ENCODE measurements at places on chromosomes 11 and 22. TPM values are rescaled to one million over a fixed set of nuclear protein-coding genes. Genes with fewer than 3 reads are reported as not detected.

- no peak for DNase-seq
Measured at GRCh38 chr11:111282562-111283075, 15.7 kb upstream of the POU2AF3 start.

DNA sequence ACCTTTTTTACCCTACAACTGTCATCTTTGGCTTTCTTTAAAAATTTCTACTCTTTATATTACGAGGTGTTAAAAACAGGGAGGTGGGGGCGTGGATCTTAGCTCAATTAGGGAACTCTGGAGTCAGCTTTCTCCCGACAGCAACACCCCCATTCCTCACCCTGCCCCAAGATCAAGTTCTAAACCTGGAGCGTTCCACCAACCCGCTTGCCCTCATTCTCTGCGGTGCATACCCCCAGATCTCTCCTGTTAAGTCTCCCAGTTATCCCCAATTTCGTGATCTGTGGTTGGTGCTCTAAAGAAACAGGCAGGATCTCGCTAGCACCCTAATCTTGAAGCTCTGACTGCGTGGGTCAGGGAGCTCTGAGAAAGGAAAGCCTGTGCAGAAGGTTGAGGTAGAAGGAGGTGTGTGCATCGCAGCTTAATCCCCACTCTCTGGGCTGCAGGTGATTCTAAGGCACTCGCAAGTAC, 177.3 kb upstream of the NTM start:
- no peak for DNase-seq

MCAM gene
- total RNA-seq, result 3.5 TPM

- DNase-seq, result no peak
Measured at GRCh38 chr11:14593671-14594070, 49.9 kb upstream of the PDE3B start.

OR5D16 gene
- not detected for total RNA-seq

DNA sequence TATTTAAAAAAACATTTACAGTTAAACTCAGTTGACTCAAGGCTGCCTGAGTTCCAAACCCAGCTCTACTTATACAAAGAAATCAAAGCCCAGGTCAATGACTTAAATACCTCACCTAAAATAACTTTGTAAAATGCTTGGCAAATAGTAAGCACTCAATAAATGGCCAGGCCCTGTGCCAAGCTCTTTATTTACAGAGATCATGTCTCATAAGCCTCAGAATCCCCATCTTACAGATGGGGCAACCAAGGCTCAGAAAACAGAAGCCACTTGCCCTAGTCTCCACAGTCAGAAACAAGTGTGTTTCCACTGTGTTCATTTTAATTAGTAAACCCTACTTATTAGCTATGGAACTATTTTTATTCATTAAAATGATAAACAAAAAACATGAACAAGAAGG, 30.5 kb upstream of the TTC28 start:
- no peak for DNase-seq

RIMBP3C gene
- 0.25 TPM for total RNA-seq

GRCh38 chr11:59918987-59919589, 19.1 kb upstream of the OOSP1 start:
- DNase-seq, result peak; percentile 21

GUCY1A2 gene
- total RNA-seq, result not detected

TSPAN18 gene
- 2.3 TPM for total RNA-seq

DNA sequence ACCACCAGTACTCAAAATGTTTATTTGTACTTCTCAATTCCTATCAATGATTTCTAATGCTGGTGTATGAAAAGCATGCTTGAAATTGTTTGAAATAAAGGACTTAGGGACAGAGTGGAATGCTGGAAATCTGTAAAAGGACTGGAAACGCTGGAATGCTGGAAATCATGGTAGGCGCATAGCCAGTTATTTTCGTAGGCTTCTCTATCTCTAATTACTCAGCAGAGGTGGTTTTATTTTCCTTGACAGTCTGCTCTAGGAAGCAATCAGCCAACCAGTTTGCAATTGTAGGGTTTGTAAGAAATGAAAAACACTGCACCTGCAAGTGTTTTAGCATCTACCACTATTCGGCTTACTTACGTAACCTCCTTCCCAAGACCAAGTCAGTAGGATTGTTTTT, 788 bp downstream of the LIN7C start:
- DNase-seq, result no peak

GRCh38 chr11:87180742-87181141, 143.0 kb downstream of the TMEM135 start:
- no peak for DNase-seq

GRCh38 chr11:63551889-63552266, 11.3 kb downstream of the PLAAT2 start:
- DNase-seq, result no peak

DNA sequence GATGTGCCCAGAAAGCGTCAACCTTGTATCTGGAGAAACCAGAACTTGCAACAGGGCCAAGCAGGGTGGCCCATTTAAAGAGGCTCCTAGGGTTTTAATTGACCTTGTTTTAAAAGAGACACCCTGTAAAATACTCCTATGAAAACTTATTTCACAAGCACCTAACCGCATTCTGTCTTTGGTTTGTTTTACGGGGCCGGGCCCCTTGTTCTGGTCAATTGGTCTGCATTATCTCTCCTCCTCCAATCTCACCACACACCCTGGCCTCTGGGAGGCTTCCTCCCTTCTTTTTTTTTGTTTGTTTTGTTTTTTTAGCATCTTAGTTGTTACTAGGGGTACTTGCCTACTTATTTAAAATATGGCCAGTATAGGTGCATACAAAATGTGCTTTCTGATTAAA, 4.7 kb downstream of the EHF start:
- no peak for DNase-seq

CPT1B gene
- 92.2 TPM for total RNA-seq

PATE4 gene
- not detected for total RNA-seq

DNA sequence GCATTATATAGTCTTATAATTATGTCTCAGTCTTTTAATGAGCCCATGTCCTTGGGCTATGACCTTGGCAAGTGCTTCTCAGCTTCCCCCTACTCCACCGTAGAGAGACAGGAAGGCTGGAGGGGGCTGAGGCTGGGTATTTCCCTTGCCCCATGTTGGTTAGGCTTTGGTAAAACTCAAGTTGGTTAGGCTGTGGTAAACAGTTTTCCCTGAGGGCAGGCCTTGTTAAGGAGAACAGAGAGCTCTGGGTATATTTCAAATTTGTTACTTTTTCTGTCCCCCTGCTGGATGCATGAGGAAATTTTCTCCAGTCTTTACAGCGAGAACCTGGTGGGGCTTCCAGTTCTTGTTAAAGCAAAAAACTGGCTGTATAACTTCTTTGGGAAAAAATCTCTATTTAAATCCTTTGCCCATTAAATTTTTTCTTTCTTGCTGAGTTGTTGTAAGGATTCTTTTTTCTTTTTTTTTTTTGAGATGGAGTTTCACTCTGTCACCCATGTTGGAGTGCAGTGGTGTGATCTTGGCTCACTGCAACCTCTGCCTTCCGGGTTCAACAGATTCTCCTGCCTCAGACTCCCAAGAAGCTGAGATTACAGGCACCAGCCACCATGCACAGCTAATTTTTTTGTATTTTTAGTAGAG, 12.2 kb upstream of the DCHS1 start:
- DNase-seq, result no peak

- DNase-seq, result no peak
Measured at GRCh38 chr22:46573781-46574437, 36.5 kb upstream of the CELSR1 start.

DNA sequence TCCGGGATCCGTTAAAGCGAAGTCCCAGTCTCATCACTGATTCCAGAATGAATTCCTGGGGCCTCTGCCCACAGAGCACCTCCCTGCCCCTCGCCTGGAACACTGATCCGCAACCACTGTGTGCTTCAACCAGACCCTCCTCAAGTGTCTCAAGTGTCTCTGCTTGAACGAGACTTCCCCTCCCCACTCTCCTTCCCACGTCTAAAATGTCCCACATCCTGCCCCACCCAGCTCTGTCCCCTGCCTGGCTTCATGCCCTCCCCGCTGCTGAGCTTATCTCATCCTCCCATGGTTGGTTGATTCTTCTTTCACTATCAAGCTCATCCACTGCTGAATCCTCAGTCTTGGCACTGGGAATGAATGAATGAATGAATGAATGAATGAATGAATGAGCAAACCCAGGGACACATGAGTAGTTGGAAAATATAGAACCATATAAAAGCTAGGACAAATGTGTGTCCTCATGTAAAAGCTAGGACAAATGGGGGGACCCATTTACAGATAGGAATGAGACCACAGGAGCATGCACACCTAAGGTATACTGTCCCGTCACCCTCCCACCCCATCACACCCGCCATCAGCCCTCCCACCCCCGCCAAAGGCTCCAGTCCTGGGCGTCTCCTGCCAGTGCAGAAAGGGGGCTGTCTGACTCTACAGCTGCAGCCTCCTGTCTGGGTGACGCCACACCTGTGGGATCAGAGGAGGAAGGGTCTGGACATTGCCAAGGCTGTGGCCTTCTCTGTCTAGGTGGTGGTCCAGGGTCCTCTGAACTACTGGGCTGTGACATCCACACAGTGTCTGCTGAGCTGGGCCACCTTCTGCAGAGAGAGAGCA, 71.4 kb upstream of the LINC01488 start:
- no peak for DNase-seq

DNA sequence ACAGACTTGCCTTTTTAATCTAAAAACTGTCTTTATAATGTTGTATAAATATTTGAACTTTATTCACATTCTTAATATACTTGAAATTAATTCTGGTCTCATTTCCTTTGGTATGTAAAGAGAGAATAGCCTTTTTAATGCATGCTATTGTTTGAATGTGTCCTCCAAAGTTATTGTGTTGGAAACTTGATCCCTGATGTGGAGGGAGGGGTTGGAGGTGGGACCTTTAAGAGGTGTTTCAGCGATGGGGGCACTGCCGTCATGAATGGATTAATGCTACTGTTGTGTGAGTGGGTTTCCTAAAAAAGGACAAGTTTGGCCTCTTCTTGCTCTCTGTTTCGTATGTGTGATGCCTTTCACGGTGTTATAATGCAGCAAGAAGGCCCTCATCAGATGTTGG, 131.7 kb downstream of the DDX10 start:
- no peak for DNase-seq

DNA sequence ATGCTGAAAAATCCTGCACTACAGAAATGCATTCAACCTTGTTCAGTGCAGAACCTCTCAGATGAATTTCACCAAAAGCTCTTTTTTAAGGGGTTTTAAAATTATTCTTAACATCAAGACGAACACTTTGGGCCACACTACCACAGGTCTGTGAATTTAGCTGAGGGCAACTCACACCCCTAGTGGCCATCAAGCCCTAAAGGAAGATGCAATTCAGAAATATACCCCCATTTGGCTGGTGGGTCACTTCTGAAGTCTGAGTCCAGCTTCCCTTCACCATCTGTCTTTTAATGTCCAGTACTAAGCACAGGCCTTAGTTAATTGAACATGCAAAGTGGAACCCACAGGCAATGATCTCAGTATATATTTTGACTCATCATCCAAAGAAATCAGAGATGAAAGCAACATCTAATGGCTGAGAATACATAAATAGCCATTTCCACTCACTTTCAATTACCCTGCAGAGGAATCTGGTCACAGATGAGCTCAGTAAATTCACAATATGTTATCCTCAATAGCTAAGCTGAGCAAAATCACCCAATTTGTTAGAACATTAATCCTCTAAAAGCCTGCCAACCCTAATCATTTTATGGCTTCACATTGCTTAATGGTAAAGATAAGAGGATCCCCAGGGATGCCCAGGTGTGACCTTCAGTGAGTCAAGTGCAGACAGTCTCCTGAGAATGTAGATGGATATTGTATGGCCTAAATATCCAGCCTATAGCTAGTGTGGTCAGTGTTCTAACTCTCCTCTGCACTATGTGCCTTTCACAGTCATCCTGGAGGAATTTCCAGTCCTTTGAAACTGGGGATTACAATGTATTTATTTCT, 50.3 kb downstream of the FAM76B start:
- DNase-seq, result no peak

DNA sequence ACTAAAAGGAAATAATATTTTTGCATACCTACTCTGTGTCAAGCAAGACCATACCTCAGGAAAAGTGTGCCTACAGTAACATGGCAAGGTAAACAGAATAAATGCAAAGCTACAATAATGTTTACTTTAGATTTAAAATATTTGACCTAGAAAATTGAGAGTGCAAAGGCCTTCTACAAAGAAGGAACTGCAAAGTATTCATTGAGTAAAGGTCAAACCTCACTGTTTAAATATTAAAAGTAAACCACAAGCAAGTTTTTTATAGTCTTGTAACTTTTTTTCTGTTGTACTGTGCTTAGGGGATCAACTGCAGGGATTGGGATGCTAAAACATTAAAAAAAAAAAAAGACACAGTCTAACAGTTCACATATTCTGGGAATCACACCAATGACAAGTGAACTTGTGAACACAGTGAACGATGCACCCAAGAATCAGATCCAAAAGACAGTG, 48.8 kb downstream of the CWF19L2 start:
- no peak for DNase-seq

GRCh38 chr22:37244114-37244921, at the start of gene RAC2:
Gene RAC2, minus strand, starts transcription at chr22:37244269. Its CDS starts 121 bp downstream, at chr22:37244148.
- peak; percentile 84 for DNase-seq

- peak; percentile 41 for DNase-seq
Measured at GRCh38 chr11:117097389-117098268, 599 bp downstream of the SIK3 start.

GRCh38 chr11:35588627-35589026, 29.6 kb upstream of the FJX1 start:
- DNase-seq, result no peak

GRCh38 chr11:27611947-27612455, 88.3 kb downstream of the BDNF start:
- DNase-seq, result no peak

DNA sequence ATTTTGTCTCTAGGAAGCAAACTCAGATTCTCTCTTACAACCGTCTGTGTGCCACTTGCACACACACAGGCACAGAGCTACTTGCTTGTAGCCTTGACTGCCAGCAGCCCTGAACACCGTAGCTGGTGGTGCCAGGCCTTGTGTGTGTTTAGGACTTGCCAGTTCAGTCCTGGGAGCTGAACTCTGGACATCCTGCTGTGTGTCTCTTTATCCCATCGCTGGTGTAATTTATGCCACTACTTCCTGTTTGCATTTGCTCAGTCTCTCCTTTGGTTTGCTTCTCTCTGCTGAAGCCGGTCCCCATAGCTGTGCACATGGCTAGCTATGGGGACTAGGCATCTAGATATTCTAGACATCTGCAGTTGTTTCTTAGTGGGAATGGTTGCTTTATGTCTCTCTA, 24.0 kb downstream of the MARK2 start:
- DNase-seq, result no peak

OR51T1 gene
- not detected for total RNA-seq

TMPRSS4 gene
- total RNA-seq, result not detected

TUB gene
- 0.41 TPM for total RNA-seq

DNA sequence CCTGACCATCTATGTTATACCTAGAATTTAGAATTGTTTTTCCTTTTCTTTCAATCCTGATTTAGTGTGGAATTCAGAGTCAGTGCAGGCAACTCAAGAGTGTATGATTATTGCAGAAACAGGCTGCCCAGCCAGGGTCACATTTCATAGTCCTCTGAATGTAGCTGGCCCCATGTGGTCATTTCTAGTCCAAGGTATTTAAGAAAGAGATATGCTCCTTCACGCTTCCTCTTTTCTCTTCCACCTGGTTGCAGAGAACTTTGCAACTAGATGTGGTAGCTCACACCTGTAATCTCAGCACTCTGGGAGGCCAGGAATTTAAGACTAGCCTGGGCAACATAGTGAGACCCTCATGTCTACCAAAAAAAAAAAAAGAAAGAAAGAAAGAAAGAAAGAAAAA, 27.6 kb upstream of the LDLRAD3 start:
- DNase-seq, result no peak

Measured in activated naive CD4-positive, alpha-beta T cell treated with anti-CD3 and anti-CD28 coated beads, Interleukin-2, amount 50 U/mL, for 72 hours (primary cell).